ENCODE measurements at places on chromosomes 4 and X.

DNA sequence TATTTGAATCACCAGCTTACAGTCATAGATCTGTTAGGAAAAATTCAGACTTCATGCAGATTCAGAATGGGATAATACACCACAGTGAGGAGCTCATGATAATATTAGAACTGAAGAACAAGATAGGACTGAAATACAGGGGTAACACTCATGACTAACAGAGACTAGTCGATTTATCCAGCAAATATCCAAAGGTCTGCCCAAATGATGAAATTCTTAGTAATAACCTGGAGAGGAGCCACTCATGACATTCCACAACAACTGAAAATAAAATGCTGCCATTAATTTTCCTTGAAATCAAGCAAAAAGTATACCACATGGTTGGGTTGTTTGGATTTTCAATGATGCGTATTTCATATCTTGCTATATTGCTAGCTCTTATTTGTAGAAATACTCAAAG lies 903.7 kb upstream of the ADGRL3 start:
- DNase-seq, result no peak

DNA sequence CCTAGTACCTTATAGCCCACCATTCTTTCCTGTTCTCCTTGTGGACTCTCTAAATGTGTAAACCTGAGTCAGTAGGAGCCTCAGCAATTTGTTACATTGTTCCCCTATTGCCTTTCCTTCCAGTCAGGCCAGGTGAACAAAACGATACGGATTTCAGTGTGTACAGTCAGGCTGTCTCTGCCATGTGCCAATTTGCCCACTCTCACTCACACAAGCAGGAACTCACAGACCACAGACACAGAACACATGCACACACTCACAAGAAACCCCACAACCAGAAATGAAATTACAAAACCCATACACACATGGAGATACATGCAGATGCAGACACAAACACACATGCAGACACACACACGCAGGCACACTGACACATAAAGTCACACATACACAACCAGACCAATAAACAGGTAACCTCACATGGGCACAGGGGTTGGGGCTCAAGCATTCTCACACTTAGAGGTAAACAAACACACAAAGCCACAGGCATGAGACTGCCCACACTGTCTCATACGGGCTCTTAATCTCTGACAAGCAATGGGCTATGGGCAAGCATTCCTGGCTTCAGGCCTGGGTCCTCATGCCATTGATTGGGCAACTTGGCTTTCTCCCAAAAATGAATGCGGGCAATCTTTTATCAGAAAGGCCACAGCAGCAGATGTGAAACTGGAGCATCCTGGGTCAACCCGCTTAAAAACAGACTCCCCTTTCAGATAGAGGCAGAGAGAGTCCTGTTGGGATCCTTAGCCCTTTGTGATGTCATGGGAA lies 68.7 kb downstream of the NBDY start:
- DNase-seq, result no peak

- no peak for DNase-seq
Observed at GRCh38 chr4:38067499-38067898, 107.3 kb downstream of the PTTG2 start.

DNA sequence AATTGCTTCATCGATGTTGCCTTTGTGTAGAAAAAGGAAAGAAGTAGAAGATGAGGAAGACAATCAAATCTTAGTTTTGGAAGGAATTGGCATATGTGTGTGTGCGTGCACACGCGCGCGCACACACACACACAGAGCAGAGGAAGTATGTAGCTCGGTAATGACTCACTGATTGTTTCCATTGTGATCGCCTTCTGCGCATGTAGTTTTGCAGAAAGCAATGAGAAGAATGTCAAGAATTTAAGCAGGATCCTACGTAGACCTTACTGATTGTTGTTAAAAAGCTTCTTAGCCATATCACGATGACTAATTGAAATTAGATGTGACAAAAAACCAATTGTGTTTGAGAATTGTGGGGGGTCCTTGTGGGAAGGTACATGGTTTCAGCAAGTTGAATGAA lies 12.8 kb upstream of the LIMCH1 start:
- no peak for DNase-seq

- no peak for DNase-seq
Observed at GRCh38 chrX:134377537-134377936, 82.4 kb upstream of the HPRT1 start.

GRCh38 chr4:152462047-152462446 lies 73.8 kb downstream of the FBXW7 start:
- no peak for DNase-seq

DNA sequence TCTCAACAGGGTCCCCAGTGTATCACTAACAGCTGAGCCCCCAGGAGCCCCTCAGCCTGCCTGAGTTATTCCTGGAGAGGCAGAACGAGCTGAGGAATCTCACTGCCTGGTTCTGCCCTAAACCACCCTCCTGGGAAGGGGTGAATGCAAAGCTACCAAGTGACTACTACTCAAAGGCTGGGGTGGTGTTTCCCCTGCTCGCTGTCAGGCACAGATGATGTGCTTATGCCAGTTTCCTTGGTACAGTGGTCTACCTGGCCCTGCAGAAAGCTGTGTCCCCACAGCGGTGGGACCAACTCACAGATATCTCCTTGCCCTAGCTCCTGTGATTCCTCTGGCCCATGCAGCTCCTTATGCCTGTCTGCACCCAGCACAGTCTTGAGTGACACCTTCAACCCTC lies 35.4 kb upstream of the ASMTL start:
- DNase-seq, result no peak

- DNase-seq, result no peak
Observed at GRCh38 chr4:25223802-25224375, 9.9 kb upstream of the PI4K2B start.

GRCh38 chr4:184400891-184401290 lies 73.5 kb downstream of the IRF2 start:
- no peak for DNase-seq

- peak; percentile 11 for DNase-seq
Observed at GRCh38 chr4:173332963-173333657, 1.0 kb downstream of the HMGB2 start.

GRCh38 chr4:139243448-139244365 lies 36.3 kb downstream of the MGARP start:
- DNase-seq, result no peak

- no peak for DNase-seq
Observed at GRCh38 chrX:63350465-63350877, 661 bp downstream of the SPIN4 start.

DNA sequence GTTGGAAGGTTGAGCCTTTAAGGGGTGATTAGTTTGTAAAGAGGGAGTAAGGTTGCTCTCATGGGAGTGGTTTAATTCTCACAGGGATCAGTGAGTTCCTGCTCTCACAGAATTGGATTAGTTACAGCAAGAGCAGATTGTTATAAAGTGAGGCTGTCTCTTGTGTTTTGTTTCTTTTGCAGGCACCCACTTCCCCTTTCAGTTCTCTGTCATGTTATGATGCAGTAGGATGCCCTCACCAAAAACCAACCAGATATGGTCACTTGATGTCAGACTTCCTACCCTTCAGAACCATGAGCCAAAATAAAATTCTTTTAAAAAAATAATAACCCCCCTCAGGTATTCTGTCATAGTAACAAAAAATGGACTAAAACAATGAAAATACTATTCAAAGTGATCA lies 19.9 kb upstream of the IGSF1 start:
- DNase-seq, result no peak

- no peak for DNase-seq
Observed at GRCh38 chrX:112785344-112785743, 55.3 kb downstream of the AMOT start.

GRCh38 chr4:155950461-155950860 lies 3.2 kb downstream of the CTSO start:
- no peak for DNase-seq

GRCh38 chr4:100113096-100113495 lies 77.2 kb downstream of the DDIT4L start:
- DNase-seq, result no peak

- no peak for DNase-seq
Observed at GRCh38 chrX:38718311-38718710, 82.9 kb upstream of the MID1IP1 start.

GRCh38 chr4:141705048-141705746 lies 68.8 kb downstream of the IL15 start:
- DNase-seq, result no peak

DNA sequence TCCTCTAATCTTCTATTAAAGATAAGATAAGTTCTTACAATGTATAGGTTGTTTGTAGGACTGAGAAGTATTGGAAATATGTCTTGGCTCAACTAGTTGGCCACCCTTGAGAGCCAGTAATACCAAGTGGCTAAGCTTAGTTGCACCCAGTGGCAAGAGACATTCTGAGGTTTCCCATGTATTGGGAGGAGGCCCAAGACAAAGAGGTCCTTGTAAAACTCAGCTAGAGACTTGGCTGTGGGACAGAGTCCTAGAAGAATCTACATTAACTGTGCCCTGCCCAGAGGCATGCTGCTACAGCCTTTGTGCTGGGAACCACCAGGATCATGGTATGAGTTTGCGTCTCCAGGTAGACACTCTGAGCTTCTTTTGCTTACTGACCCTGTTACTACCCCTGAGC lies 41.9 kb upstream of the SLC4A4 start:
- no peak for DNase-seq

- DNase-seq, result no peak
Observed at GRCh38 chr4:158758142-158758541, 10.7 kb upstream of the FNIP2 start.

DNA sequence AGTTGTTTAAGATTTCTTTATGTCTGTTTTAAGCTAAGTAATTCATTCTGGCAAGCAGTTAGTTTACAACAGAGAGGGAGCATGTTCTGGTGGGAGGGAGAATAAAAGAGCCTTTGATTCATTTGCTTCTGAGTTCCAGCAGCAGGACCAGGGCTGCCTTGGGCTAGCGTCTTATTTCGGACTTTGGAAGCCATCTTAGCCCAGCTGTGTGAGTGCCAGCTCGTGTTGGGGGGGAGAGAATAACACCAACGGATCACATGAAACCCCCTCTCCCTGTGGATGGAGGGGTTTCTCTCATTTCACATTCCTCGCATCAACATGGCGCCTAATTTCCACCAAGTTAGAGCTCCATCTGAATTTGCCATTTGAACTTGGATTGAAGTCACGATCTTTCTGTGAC lies 7.4 kb downstream of the GAB1 start:
- DNase-seq, result no peak

- DNase-seq, result no peak
Observed at GRCh38 chrX:134926864-134927263, 63.9 kb upstream of the SMIM10 start.

GRCh38 chr4:94615451-94615850 lies 142.3 kb upstream of the BMPR1B start:
- no peak for DNase-seq

- DNase-seq, result no peak
Observed at GRCh38 chr4:57490520-57491255, 380.5 kb upstream of the IGFBP7 start.

DNA sequence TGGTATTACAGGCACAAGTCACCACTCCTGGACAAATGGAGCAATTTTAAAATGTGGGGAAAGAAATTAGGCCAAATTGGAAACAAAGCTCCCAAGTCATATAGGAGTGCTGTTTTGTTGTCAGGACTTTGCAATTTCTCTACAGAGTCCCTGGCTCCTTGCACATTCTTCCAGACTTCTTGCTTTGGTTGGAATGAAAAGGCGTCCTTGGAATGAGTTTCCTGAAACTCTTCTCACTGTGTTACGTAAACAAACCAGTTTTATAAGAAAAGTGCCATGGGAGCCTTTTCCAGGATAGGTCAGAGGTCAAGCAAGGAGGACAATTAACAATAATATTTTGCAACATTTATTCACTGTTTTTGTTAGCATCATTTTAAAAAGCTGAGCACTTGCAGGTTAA lies 32.4 kb upstream of the KIT start:
- no peak for DNase-seq

GRCh38 chr4:164614329-164614728 lies 139.6 kb upstream of the SMIM31 start:
- no peak for DNase-seq

DNA sequence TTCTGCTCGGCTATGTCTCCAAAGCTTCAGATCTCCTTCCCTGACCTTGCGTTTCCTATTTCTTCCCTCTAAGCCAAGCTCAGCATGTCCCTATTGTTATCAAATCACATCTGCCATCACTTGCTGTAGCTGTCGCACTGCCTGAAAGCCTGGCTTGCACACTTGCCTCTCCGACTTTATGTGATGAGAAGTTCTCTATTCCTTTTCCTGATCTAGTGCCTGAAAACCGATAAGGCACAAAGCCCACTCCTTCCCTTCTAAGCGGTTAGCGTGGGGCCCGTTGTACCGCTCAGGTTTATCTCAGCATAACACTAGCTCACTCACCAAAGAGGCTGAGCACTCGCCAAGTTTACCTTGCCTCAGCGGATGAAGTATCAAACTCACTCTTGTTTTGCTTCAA lies 816 bp downstream of the NMU start:
- no peak for DNase-seq

DNA sequence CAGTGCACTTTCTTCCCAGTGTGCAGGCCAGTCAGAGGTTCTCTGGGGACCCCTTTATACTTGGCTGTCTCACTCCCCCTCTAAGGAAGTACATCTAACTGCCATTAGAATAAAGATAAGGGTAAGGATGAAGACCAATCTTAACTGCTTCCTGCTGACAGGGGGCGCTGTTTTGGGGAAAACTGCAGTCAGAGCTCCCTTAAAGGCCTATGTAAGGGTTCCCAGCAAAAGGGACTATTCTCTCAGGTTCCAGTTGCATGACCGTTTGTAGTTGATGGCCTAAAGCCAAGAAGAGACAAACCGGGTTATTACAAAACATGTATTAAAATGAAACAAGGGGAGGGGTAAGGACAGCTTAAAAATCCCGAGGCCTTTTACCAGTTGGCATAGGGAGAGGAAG lies 115.6 kb upstream of the SPIN4 start:
- no peak for DNase-seq

DNA sequence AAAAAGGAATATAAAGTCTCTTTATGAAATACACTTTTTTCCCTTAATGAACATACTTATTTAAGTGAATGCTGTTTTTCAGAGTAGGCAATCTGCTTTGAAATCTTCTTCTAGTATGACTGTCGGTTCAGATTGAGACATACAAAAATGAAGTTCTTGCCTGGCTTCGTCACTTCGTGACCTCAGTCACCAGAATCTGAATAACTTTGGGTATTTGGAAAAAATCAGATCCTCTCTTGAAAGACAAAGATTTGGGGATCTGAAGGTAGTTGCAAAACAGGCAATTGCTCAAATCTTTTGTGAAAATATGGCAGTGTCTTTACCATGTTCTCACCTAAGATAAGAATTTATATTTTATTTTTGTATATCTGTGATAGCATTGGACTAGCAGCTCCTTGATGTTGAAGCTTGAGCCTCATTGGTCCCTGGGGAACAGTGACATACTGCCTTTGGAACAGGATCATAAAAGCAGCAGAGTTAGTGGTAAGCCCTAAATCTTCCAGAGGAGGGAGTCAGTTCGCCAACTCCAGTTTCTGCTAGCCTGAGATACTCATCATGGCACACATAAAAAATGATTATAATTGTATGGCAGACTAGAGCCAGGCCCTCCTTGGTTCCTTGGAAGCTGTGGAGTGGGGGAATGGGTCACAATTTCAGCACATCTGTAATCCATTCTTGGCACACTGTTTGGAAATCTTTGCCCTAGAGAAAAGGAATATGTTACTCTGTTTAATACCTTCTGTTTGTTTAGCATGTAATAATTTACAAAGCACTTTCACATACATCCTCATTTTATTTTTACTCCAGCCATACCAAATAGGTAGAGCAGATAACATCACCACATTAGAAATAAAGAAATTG lies 5.0 kb downstream of the ARFIP1 start:
- no peak for DNase-seq

GRCh38 chr4:118417325-118417724 lies 64.5 kb upstream of the PRSS12 start:
- DNase-seq, result no peak

All from stimulated activated CD4-positive, alpha-beta T cell treated with anti-CD3 and anti-CD28 coated beads, Interleukin-4, amount 100 ng/mL, for 48 hours (primary cell).